ENCODE measurements at places on chromosomes 13 and 19.
A peak's percentile ranks its signal among the peaks of the same experiment; 100 is the strongest.

DNA sequence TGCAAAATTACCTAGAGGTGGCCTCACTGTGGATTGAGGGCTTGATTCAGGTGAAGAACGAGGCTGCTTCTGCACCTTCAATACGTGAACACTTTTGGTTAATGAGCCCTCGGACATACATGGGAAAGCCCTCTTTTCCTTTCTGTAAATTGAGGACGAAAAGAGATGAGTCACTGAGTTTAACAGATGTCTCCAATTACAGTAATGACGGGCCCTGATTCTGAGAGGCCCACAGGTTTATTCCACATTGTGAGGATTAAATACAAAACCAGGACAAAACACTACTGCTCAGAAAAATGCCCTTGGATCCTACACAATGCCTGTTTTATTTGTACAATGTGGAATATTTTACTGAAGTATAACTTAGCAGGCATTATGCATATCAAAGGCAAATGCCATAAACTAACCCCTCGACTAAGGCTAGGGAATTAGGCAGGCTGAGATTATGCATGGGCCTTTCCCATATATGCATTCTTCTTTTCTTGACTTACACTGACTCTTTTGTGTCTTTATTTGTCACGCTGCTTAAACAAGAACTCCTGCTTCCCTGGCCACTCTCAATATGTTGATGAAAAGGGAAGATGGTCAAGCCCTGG, 819.9 kb downstream of the OLFM4 start:
- no peaks in the 10 kb centered on the region for H3K36me3 ChIP-seq
- no peak overlapping the region for H3K4me3 ChIP-seq
- DNase-seq, result no peak
- H3K27me3 ChIP-seq, result no peaks in the 10 kb centered on the region
- no peaks in the 10 kb centered on the region for H3K4me1 ChIP-seq
- H3K27ac ChIP-seq, result no peak overlapping the region

- no peaks in the 10 kb centered on the region for H3K27me3 ChIP-seq
- no peak for DNase-seq
- H3K4me1 ChIP-seq, result no peaks in the 10 kb centered on the region
- H3K27ac ChIP-seq, result no peak overlapping the region
- no peaks in the 10 kb centered on the region for H3K36me3 ChIP-seq
- no peak overlapping the region for H3K4me3 ChIP-seq
Measured at GRCh38 chr13:66576381-66576780, 653.8 kb downstream of the PCDH9 start.

DNA sequence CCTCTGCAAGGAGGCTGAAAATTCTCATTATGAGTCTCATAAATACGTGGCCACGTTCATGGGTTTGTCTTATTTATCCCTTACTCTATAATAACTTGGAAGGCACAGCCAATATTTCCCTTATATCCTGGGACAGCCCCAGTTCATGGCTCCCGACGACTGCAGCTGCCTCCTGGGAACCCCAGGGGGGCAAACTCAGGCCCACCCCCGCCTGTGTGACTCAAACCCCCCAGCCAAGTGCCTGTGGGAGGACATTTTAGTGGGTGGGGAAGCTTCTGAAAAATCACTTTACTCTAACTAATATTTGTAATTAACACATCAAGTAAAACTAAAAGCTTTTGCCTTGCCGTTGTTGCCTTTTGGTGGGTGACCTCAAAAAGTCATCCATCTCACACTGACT, 14.3 kb downstream of the RASA3 start:
- H3K4me1 ChIP-seq, result peaks cover 20% of the 10 kb centered on the region
- H3K4me3 ChIP-seq, result no peak overlapping the region
- no peaks in the 10 kb centered on the region for H3K27me3 ChIP-seq
- H3K27ac ChIP-seq, result no peak overlapping the region
- DNase-seq, result peak; percentile 45
- no peaks in the 10 kb centered on the region for H3K36me3 ChIP-seq

DNA sequence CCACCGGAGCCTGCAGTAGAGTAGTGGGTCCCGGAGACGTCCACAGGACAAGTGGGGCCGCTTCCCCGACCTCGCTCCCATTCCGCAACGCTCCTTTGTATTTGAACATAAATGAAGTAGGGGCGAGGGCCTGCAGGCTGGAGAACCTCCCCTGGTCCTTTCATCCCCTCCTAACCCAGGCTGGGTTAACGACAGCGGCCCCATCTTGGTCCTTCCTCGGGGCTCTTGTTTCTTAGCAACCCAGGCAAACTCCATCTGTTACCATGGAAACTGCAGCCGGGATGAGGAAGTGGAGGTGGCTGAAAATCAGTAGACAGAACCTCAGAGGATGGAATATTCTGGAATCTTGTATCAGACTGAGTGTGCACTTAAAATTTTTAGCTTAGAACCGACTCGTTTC, 132.6 kb upstream of the USP29 start:
- no peak overlapping the region for H3K4me3 ChIP-seq
- H3K4me1 ChIP-seq, result no peaks in the 10 kb centered on the region
- H3K27ac ChIP-seq, result no peak overlapping the region
- no peaks in the 10 kb centered on the region for H3K36me3 ChIP-seq

DNA sequence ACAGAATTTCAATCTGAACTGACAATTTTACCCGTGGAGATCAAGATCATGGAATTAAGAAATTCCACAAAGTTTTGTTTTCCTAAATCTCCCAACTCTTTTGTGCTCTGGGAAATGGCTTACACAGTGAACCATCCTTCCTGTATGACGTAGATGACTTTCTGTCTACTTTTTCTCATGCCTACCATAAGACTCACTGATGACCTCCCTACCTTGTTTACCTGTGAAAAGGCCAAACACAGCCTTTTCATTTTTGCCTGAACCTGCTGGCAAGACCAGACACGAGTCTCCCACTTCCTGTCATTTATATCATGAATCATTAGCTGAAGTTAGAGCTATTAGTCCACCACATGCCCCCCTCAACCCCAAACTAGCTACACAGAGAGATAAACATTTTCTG, 4.6 kb upstream of the KBTBD6 start:
- DNase-seq, result no peak
- H3K27me3 ChIP-seq, result no peaks in the 10 kb centered on the region
- no peak overlapping the region for H3K27ac ChIP-seq
- no peak overlapping the region for H3K4me3 ChIP-seq
- no peaks in the 10 kb centered on the region for H3K36me3 ChIP-seq

GRCh38 chr19:37999309-38000213, 92.6 kb downstream of the SIPA1L3 start:
- peaks cover 32% of the 10 kb centered on the region for H3K4me1 ChIP-seq
- H3K27ac ChIP-seq, result no peak overlapping the region
- peak; percentile 72 for DNase-seq
- no peak overlapping the region for H3K4me3 ChIP-seq
- no peaks in the 10 kb centered on the region for H3K27me3 ChIP-seq

GRCh38 chr13:95660981-95661581, 15.9 kb upstream of the DNAJC3 start:
- H3K36me3 ChIP-seq, result no peaks in the 10 kb centered on the region
- no peaks in the 10 kb centered on the region for H3K4me1 ChIP-seq
- H3K4me3 ChIP-seq, result no peak overlapping the region
- DNase-seq, result no peak
- H3K27ac ChIP-seq, result no peak overlapping the region
- H3K27me3 ChIP-seq, result no peaks in the 10 kb centered on the region

DNA sequence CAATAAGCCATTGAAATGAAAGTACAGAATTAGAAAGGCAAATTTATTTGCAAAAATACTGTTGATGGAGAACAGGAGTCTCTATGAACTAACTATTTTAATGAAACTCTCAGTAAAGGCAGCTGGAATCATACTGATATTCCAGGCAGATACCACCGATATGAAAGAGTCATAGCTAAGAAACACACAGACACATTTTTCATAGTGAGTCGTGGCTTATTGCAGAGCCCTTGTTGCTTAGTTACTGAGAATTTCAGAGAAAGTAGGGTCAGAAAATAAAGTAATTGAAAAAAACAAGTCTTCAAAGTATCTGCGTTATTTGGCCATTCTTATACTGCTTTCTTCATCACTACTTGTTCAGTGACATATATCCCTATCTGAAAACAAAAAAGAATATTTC, 1890.9 kb downstream of the PCDH9 start:
- H3K27ac ChIP-seq, result no peak overlapping the region
- H3K4me3 ChIP-seq, result no peak overlapping the region
- no peak for DNase-seq

GRCh38 chr19:45498411-45499195, at the start of gene PPM1N:
PPM1N (plus strand) TSS chr19:45498443; CDS start chr19:45498473, 30 bp downstream.
- H3K27me3 ChIP-seq, result no peaks in the 10 kb centered on the region
- H3K27ac ChIP-seq, result no peak within 1 kb of the TSS
- peak within 1 kb of the TSS; percentile 79 for H3K4me3 ChIP-seq
- DNase-seq, result no peak
- H3K36me3 ChIP-seq, result no peaks in the 10 kb centered on the region

- H3K36me3 ChIP-seq, result no peaks in the 10 kb centered on the region
- no peak overlapping the region for H3K27ac ChIP-seq
- no peaks in the 10 kb centered on the region for H3K4me1 ChIP-seq
Measured at GRCh38 chr19:14632286-14632685, 42.4 kb downstream of the ADGRE3 start.

GRCh38 chr19:14078411-14078810, 5.8 kb downstream of the MISP3 start:
- H3K27ac ChIP-seq, result no peak overlapping the region
- DNase-seq, result no peak
- H3K4me1 ChIP-seq, result peaks cover 48% of the 10 kb centered on the region
- no peaks in the 10 kb centered on the region for H3K36me3 ChIP-seq
